Activated T-cell treated with anti-CD3 and anti-CD28 coated beads, Interleukin-2, amount 50 U/mL, for 72 hours (primary cell): ENCODE measurements at places on chromosomes 11 and 22. TPM values are rescaled to one million over a fixed set of nuclear protein-coding genes. Genes with fewer than 3 reads are reported as not detected.

- no peak overlapping the region for H3K4me3 ChIP-seq
- peaks cover 2% of the 10 kb centered on the region for H3K4me1 ChIP-seq
- H3K36me3 ChIP-seq = no peaks in the 10 kb centered on the region
- H3K27me3 ChIP-seq = no peaks in the 10 kb centered on the region
- DNase-seq = no peak
- H3K27ac ChIP-seq = no peak overlapping the region
Measured at GRCh38 chr11:72774499-72774898, 19.3 kb downstream of the STARD10 start.

DNA sequence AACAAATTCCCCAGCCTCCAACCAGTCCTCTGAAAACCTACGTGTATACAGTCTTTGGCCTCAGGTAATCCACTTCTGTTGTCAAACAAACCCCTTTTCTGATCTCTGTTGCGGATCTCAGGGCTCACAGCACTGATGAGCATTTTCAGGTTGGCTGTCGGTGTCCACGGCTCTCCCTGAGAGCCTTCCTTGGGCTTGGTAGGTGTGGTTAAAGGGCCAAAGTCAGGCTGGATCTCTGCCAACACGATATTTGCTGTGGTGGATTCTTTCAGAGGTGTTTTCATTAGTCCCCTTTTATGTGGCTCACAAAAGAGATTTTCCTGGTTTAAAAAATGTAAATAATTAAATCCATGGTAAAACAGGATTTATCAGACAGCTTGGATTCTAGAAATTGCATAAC, 2.9 kb downstream of the E2F8 start:
- no peak for DNase-seq
- peaks cover 11% of the 10 kb centered on the region for H3K36me3 ChIP-seq
- H3K27me3 ChIP-seq = peaks cover 10% of the 10 kb centered on the region
- no peak overlapping the region for H3K27ac ChIP-seq
- no peak overlapping the region for H3K4me3 ChIP-seq

DNA sequence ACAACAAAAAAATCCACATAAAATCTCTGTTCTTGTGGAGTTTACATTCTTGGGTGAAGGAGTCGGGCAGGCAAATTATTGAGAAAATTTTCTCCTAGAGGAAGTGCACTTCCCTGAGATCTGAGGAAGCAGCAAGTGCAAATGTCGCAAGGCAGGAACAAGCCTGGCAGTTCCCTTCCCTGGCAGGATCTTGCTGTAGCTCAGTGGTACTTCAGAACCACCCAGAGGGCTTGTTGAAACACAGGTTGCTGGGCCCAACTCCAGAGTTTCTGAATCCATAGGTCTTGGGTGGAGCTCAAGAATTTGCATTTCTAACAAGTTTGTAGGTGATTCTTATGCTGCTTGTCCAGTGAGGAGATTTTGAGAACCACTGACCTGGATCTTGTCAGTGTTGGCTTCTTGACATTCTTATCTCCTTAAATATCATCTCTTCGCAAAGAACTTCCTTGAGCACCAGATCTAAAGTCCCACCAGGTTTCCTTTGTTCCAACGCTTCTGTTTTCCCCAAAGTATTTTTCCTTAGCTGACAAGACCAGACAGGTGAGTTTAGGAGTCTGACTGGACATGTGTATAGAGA, 9.6 kb downstream of the QSER1 start:
- DNase-seq = no peak
- peaks cover 15% of the 10 kb centered on the region for H3K4me1 ChIP-seq
- no peak overlapping the region for H3K4me3 ChIP-seq
- no peaks in the 10 kb centered on the region for H3K27me3 ChIP-seq
- no peak overlapping the region for H3K27ac ChIP-seq
- no peaks in the 10 kb centered on the region for H3K36me3 ChIP-seq

DNA sequence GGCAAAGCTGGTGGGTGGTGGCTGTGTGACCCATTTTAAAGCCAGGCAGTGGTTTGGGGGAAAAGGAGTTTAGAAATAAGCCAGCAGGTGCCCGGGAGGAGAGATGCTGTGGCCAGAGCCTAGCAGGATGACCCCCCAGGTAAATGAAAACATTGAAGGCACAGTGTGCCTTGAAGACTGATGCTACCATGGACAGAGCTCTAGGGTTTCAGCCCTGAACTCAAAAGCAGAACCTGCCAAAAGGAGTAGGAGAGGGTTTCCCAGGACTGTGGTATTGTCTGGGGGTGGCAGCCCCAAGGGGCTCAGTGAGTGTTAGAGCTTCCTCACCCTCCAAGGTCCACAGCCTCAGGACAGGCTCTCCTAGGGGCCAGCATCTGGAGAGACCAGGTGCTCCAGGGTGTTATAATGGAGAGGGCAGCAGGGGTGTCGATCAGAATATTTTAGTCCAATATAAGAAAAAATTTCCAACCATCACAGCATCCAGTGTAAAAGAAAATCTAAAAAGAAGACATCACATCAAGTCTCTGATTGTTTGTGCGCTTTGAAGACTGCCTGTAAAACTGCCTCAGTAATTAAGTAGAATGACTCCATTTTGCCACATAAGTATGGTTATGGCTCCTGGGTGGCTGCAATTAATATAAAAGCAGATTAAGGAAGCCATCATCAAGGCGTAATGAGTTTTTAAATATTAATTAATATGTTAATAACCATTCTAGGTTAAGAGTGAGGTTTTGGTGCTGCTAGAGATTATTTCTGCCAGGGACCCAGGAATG, 88.6 kb upstream of the LMO1 start:
- no peak overlapping the region for H3K27ac ChIP-seq
- DNase-seq = no peak
- no peak overlapping the region for H3K4me3 ChIP-seq
- peaks cover 15% of the 10 kb centered on the region for H3K27me3 ChIP-seq
- no peaks in the 10 kb centered on the region for H3K4me1 ChIP-seq

- no peak overlapping the region for H3K27ac ChIP-seq
- no peaks in the 10 kb centered on the region for H3K4me1 ChIP-seq
- H3K36me3 ChIP-seq = no peaks in the 10 kb centered on the region
- no peaks in the 10 kb centered on the region for H3K27me3 ChIP-seq
- no peak for DNase-seq
- H3K4me3 ChIP-seq = no peak overlapping the region
Measured at GRCh38 chr11:25396847-25397246, 900.0 kb downstream of the LUZP2 start.

- H3K4me3 ChIP-seq = no peak overlapping the region
- H3K27ac ChIP-seq = no peak overlapping the region
- no peaks in the 10 kb centered on the region for H3K36me3 ChIP-seq
- H3K27me3 ChIP-seq = no peaks in the 10 kb centered on the region
Measured at GRCh38 chr11:2434008-2434407, 10.3 kb downstream of the TRPM5 start.

APOBEC3C gene
- 143 TPM for total RNA-seq

MS4A2 gene
- total RNA-seq = not detected

DNA sequence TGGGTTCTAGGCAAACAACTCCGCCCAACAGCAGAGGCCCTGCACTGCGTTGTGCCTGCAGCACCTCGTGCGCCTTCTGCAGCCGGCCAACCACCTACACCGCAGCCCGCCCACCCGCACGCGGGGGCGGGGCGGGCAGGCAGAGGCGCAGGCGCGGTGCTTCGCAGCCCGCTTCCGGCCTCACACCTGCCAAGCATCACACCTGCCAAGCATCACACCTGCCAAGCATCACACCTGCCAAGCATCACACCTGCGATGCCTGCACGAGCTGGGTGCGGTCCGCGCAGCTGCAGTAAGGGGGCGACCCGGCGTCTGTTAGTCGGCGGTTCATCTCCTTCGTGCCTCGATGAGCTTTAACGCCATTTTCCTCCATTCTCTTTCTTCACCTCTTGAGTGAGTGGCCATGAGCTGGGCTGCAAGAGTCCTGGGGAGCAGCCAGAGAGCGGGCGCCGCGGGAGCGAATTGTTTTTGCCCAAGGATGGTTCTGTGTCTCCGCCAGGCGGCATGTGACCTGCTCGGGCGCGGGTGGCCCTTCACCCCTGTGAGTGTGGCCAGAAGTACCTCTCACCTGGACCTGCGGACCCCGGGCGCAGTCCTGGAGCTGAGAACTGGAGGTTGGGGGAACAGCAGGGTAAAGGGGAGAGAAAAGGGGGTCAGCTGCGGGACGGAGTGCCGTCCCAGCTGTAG, at the start of gene LDHAL6A:
Gene LDHAL6A, plus strand, starts transcription at position 171 of the 687 bp plus-strand sequence. CDS start 825 bp downstream, outside the sequence.
- no peaks in the 10 kb centered on the region for H3K36me3 ChIP-seq
- peaks cover 8% of the 10 kb centered on the region for H3K27me3 ChIP-seq
- H3K27ac ChIP-seq = no peak within 1 kb of the TSS
- H3K4me1 ChIP-seq = no peaks in the 10 kb centered on the region
- no peak for DNase-seq
- H3K4me3 ChIP-seq = no peak within 1 kb of the TSS

DNA sequence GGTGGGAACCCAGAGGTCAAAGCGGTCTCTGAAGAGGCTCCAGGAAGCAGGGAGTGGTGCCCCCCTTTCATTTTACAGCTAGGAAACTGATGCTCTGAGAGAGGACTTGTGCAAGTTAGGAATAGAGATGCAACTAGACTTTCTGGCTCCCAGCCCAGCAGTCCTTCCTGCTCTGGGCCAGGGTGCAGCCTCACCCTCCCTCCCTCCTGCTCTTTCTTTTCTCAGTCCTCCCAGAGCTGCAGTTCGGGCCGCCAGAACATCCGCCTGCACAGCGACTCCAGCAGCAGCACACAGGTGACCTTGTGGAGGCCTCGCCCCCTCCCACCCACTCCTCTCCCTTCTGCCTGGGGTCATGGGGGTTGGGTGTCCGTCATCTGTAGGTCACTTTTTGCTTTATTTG, 51.5 kb downstream of the LHFPL7 start:
- DNase-seq = no peak
- no peaks in the 10 kb centered on the region for H3K27me3 ChIP-seq
- H3K4me1 ChIP-seq = no peaks in the 10 kb centered on the region
- no peak overlapping the region for H3K4me3 ChIP-seq
- no peak overlapping the region for H3K27ac ChIP-seq
- H3K36me3 ChIP-seq = no peaks in the 10 kb centered on the region

RBFOX2 gene
- 4.4 TPM for total RNA-seq

MCAT gene
- total RNA-seq = 9.7 TPM

GRCh38 chr22:42198226-42198625, 67.6 kb upstream of the CYP2D6 start:
- peaks cover 10% of the 10 kb centered on the region for H3K36me3 ChIP-seq
- H3K4me1 ChIP-seq = peaks cover 64% of the 10 kb centered on the region
- no peak overlapping the region for H3K27ac ChIP-seq
- no peaks in the 10 kb centered on the region for H3K27me3 ChIP-seq
- DNase-seq = no peak

DNA sequence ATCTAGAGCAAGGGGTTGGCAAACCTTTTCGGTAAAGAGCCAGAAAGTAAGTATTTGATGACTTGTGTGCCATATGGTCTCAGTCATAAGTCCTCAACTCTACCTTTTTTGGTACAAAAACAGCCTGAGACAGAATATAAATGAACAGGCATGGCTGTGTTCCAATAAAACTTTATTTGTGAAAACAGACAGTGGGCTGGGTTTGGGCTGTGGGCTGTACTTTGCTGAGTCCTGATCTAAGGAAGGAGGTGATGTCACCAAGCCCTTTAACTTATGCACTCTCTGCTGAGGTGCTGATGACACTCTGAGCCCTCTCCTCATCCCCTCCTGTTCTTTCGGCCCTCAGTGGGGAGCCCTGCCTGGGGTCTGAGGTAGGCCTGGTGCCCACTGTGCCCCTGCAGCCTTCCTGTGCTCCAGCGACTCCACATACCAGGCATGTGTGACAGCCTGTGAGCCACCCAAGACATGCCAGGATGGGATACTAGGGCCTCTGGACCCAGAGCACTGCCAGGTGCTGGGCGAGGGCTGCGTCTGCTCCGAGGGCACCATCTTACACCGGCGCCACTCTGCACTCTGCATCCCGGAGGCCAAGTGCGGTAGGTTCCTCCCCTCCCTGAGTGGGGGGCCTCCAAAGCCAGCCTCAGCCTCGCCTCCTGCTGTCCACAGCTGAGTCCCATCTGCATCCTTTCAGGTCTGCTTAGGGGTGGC, 85.9 kb upstream of the MYOD1 start:
- no peak overlapping the region for H3K27ac ChIP-seq
- peaks cover 16% of the 10 kb centered on the region for H3K27me3 ChIP-seq
- no peaks in the 10 kb centered on the region for H3K4me1 ChIP-seq
- no peaks in the 10 kb centered on the region for H3K36me3 ChIP-seq

TSSK2 gene
- not detected for total RNA-seq

- H3K4me3 ChIP-seq = no peak overlapping the region
- H3K27me3 ChIP-seq = no peaks in the 10 kb centered on the region
- H3K27ac ChIP-seq = no peak overlapping the region
- no peaks in the 10 kb centered on the region for H3K36me3 ChIP-seq
- DNase-seq = no peak
- no peaks in the 10 kb centered on the region for H3K4me1 ChIP-seq
Measured at GRCh38 chr22:32788904-32789624, 12.4 kb upstream of the TIMP3 start.

CYB5R2 gene
- total RNA-seq = 14.8 TPM

GRCh38 chr11:134607963-134608750, 196.1 kb upstream of the B3GAT1 start:
- DNase-seq = no peak
- no peak overlapping the region for H3K27ac ChIP-seq
- H3K4me3 ChIP-seq = no peak overlapping the region
- peaks cover 20% of the 10 kb centered on the region for H3K27me3 ChIP-seq
- no peaks in the 10 kb centered on the region for H3K36me3 ChIP-seq

- H3K4me1 ChIP-seq = peaks cover 6% of the 10 kb centered on the region
- no peak overlapping the region for H3K27ac ChIP-seq
- no peaks in the 10 kb centered on the region for H3K27me3 ChIP-seq
- DNase-seq = no peak
- H3K4me3 ChIP-seq = no peak overlapping the region
Measured at GRCh38 chr22:43225609-43226008, 38.7 kb upstream of the TTLL12 start.

ISX gene
- not detected for total RNA-seq

GRCh38 chr11:111762981-111763643, 3.1 kb downstream of the PPP2R1B start:
- H3K4me3 ChIP-seq = no peak overlapping the region
- H3K27ac ChIP-seq = no peak overlapping the region
- peaks cover 36% of the 10 kb centered on the region for H3K4me1 ChIP-seq
- no peaks in the 10 kb centered on the region for H3K27me3 ChIP-seq
- no peak for DNase-seq

- DNase-seq = no peak
- H3K27ac ChIP-seq = no peak overlapping the region
- H3K4me1 ChIP-seq = no peaks in the 10 kb centered on the region
- H3K36me3 ChIP-seq = peaks cover 9% of the 10 kb centered on the region
- no peaks in the 10 kb centered on the region for H3K27me3 ChIP-seq
Measured at GRCh38 chr11:61347916-61348461, 13.7 kb downstream of the CYB561A3 start.

- H3K36me3 ChIP-seq = peaks cover 1% of the 10 kb centered on the region
- H3K4me3 ChIP-seq = peak overlapping the region; percentile 27
- H3K27ac ChIP-seq = no peak overlapping the region
- H3K27me3 ChIP-seq = peaks cover 35% of the 10 kb centered on the region
- no peak for DNase-seq
Measured at GRCh38 chr11:73308961-73309919, 1.2 kb downstream of the ARHGEF17 start.
